ENCODE measurements at places on chromosomes 6 and 20.

- no peak for DNase-seq
These were observed 493.6 kb upstream of the NOX3 start for GRCh38 chr6:155949256-155949655.

DNA sequence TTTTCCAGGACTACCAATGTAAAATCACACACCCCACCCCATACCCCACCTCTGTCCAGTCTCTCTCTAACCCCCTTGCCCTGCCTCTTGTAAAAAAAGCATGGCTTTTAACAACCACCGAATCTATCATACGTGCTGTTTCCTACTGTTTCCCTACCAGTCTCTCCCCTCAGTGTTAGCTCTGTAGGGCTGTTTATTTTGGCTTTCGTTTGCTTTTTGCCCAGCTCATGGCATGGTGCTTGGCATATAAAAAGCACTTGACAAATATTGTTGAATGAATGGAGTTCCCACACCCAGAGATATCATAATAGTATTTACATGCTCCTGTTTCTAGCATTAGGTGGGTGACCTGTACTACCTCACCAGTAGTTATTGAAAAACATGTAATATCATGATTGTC lies 148.2 kb downstream of the OPRM1 start:
- no peak for DNase-seq

- DNase-seq, result no peak
These were observed 500.3 kb downstream of the NKAIN2 start for GRCh38 chr6:124303971-124304370.

DNA sequence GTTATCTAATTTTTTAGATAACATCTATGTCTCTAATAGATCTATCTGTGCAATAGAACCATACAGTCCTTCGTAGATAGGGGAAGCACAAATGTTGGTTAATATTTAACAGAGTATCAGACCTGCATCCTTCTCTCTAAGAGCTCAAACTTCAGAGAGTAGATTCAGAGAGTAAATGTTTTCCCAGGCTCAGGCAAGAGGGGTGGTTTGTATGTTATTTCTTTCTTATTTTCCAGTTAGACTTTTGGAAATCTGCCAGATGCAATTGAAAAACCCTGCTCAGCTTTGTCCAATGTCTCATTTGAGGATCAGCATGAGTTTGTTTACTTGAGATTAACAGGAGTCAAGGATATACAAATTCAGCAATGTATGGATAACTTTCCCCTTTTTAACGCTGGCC lies 361.9 kb downstream of the BCKDHB start:
- no peak for DNase-seq

DNA sequence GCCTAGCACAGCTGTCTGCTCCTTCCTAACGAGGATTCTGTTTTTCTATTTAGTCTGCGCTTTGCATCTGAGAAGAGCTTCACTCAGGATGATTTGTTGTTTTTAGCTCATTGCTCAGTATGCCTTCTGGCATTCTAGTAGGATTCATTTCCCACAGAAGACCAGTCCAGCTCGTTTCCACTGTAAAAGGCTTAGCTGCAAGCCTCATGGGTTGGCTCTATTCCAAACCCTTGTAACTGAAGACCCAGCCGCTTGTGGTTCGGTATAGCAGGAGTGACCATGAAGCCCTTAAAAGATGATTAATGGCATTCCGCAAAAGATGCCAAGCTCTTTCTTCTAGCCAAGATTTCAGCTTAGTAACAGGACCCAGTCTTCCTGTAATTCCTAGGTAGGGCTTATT lies 7.2 kb downstream of the ADGRF1 start:
- DNase-seq, result no peak

- no peak for DNase-seq
These were observed 2.6 kb downstream of the ZNF165 start for GRCh38 chr6:28082939-28083338.

GRCh38 chr6:77072694-77073409 lies 390.4 kb downstream of the HTR1B start:
- no peak for DNase-seq

DNA sequence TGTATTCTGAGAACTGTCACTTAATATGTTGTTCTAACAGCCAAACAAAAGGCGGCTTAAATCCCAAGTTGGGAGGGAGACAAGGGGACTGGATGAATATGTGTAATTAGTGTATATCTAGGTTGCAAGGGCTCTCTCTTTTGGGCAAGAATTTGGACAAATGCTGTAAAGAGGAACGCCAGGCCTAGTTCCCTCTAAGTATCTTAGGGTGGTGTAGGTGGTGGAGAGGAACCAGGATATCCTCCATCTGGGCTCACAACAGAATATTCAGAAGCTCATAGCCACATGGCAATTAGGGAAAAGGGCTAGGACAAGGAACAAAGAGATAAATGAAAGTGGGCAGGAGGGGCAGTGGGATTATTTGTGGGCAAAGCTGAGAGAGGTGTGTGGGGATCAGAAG lies 149.5 kb downstream of the LRFN2 start:
- DNase-seq, result no peak

GRCh38 chr6:43895656-43896328 lies 125.8 kb downstream of the VEGFA start:
- DNase-seq, result no peak

DNA sequence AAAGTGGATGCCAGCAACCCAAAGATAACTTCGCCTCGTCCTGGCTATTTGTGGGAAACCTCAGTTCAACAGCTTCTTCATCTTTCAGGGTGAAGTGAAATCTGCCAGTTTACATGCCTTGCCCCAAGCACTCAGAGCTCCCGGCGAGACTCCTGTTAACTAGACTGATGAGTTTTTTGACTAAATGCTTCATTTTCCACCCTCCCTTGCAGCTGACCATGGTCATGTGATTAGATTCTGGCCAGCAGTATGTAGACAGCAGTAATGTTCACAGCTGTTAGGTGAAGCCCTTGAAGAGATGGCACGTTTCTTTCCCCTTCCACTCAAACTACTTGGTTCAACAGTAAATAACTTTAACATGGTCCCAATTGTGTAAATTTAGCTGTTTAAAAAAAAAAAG lies 718.8 kb upstream of the FLRT3 start:
- DNase-seq, result no peak

- no peak for DNase-seq
These were observed 23.1 kb upstream of the TFAP2B start for GRCh38 chr6:50795574-50795973.

- no peak for DNase-seq
These were observed 3.8 kb upstream of the CPXM1 start for GRCh38 chr20:2804041-2804828.

- no peak for DNase-seq
These were observed 612.4 kb upstream of the IMPG1 start for GRCh38 chr6:76684875-76685274.

DNA sequence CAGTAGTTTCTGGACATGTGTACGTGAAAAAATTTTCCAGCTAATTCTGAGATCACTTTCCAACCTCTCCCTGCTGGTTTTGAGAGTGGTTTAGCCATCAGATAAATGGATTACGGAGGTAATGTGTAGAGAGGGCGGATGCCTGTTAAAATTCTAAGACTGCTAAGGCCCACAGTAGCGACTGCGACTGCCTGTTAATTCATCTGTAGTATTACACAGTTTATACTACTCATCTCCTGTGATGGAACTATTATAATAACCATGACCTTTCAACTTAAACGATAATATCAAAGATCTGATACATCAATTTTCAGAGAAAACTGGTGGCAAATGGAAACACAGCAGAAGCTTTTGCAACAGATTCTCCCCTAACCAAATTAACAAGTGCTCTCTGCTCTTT lies 102.3 kb downstream of the IRF4 start:
- no peak for DNase-seq

DNA sequence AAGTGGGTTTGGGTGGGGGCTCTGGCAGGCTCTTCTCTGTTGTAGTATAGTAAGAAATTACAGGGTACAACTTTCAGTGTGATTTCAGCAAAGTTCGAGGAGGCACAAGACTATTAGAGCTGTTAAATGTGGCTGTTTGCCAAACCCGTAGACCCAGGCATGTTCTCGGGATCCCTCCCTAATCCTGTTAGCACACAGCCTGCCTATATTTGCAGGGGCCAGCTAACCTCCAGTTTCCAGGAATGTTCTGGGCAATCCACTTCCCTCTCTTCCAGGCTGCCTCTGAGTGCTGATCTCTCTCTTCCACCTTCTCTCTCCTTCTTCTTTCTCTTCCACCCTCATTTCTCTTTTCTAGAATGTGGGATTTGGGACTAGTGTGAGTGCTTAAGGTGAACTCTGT lies 34.8 kb upstream of the ZFP64 start:
- no peak for DNase-seq

GRCh38 chr20:34583544-34583943 lies 25.0 kb downstream of the MAP1LC3A start:
- DNase-seq, result no peak

GRCh38 chr6:164247106-164247505 lies 832.6 kb downstream of the QKI start:
- no peak for DNase-seq

GRCh38 chr6:98670045-98670746 lies 164.2 kb upstream of the POU3F2 start:
- no peak for DNase-seq

GRCh38 chr6:37100745-37101144 lies 69.2 kb upstream of the PIM1 start:
- DNase-seq, result no peak

DNA sequence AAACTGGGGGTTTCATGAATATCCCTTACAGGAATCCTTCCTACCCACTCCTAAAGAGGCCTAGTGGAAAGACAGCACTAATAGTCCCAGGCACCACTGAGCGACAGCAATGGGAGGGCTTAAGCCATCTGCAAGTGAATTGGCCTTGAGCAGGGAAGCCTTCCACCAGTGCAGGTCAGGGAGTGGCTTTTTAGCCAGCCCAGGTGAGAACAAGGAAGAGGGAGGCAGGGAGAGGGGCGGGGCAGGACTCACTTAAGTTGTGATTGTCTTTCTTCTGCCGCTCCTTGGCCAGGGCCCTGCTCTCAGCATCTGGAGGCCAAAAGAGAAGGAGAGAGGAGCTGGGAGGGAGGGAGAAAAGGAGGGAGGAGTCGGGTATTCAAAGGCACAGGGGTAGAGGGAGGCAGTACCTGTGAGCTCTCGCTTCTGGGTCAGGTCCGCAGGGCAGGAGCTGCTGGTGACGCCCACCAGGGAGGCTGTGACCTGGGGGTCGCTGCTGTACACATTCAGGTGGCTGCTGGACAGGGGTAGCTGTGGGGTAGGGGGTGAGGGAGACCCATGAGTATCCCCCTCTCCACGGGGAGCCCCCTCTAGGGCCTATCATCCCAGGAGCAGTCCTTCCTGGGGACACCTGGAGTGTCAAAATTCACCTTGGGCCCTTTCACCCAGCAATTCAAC lies 47.8 kb downstream of the TFEB start:
- DNase-seq, result no peak

- no peak for DNase-seq
These were observed 110.0 kb downstream of the ATG5 start for GRCh38 chr6:106215608-106216007.

- no peak for DNase-seq
These were observed 1.0 kb downstream of the TOMM34 start for GRCh38 chr20:44959082-44959637.

DNA sequence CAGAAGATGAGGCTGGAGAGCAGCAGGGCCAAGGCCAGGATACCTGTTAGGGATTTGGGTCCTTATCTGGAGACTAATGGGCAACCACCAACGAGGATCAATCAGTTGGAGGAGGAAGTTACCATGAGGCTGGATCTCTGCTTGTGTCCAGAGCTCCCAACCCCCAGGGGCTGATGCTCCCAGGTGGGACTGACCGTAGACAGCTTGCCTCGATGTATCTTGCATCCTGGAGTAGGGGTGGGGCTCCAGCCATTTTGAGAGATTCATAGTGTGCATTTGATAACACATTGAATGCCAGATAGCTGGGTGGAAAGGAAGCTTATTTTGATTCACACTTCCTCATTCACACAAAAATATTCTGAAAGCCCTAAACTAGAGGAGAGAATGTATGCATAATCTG lies 4.6 kb upstream of the RFPL4B start:
- no peak for DNase-seq

DNA sequence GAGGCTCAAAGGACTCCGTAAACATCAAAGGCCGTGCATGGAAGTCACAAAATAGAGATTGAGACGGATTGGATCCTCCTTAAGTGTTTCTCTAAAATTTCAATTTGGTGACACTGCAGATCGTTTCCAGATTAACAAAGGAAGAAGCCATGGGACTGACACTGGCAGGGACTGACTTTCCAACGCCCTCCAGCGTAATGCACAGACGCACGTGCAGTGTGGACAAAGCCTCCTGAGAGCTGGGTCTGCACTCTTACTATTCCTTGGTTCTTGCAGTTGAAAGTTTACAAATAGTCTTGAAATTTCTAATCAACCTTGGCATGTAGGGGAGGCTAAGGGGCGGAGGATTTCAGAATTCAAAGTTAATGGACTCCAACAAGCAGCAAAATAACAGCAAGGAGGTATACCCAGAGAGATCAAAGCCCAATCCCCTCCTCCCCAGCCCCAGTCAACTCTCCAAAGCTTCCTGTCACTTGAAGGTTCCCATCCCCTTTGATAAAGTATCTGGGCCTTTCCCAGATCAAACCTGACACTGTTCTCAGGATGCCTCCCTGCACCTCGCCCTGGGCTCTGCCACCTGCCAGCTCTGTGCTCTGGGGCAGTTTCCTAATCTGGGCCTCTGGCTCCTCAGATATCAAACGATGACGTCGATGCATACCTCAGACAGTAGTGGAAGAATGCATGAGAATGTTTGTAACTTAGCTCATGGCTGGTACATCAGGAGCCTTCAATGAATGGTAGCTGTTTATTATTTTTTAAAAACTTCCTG lies 106.5 kb upstream of the TRAF3IP2 start:
- no peak for DNase-seq
